Activated T-helper 1 cell treated with anti-CD3 and anti-CD28 coated beads, Interleukin-2, amount 50 U/mL, for 16 hours (primary cell): ENCODE measurements at places on chromosomes 2 and 18.
A peak's percentile ranks its signal among the peaks of the same experiment; 100 is the strongest.

DNA sequence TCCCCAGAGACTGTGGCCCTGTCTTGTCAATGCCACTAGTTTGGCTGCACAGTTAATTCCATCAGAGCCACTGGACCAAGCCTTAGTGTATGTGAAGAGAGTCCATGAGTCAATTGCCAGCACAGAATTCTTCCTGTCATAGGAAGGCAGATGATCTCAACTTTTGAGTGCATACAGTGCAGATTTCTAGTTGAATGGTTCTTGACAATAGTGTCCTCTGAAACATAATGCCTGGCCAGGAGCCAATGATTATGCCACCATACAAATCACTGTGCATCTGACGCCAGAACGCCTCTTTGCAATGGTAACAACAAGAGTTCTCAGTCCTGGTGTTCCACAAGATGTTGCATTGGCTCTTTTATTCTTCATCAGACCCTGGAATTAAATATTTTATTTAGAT is 7.1 kb downstream of the NEUROD1 start:
- DNase-seq: no peak

GRCh38 chr2:106284255-106284654 is 90.2 kb upstream of the UXS1 start:
- DNase-seq: no peak

- no peak for DNase-seq
Observed at GRCh38 chr2:155377266-155377680, 678.8 kb downstream of the KCNJ3 start.

DNA sequence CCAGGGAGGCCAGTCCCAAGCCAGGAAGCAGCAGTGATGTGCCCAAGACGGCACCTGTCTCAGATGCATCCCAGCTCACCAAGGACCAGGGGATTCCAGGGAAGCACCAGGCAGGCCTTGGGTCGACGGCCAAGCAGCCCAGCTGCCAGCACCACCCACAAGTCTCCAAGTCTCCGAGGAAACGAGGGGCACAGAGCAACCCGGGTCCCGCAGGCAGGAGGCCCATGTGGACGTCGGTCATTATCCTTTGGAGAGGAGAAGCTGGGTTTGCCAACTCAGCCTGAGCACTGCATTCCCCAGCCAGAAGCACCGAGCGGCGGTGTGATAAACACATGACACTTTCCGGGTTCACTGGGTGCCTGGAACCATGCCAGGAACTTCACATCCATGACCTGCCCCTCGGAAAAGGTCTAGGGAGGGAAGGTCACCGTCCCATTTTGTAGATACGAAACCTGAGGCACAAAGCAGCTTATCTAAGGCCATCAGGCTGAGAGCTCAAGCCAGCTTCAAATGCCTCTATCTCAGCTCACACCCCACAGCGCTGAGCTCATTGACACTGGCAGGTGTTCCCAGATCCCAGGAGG is 104.5 kb downstream of the ZNF516 start:
- no peak for DNase-seq

- DNase-seq: no peak
Observed at GRCh38 chr2:38905251-38905650, 15.6 kb downstream of the ARHGEF33 start.

GRCh38 chr2:66889632-66889882 is 454.6 kb downstream of the MEIS1 start:
- no peak for DNase-seq

- no peak for DNase-seq
Observed at GRCh38 chr2:105640246-105640645, 104.5 kb upstream of the NCK2 start.

- DNase-seq: no peak
Observed at GRCh38 chr18:44918142-44918476, 237.4 kb downstream of the SETBP1 start.

DNA sequence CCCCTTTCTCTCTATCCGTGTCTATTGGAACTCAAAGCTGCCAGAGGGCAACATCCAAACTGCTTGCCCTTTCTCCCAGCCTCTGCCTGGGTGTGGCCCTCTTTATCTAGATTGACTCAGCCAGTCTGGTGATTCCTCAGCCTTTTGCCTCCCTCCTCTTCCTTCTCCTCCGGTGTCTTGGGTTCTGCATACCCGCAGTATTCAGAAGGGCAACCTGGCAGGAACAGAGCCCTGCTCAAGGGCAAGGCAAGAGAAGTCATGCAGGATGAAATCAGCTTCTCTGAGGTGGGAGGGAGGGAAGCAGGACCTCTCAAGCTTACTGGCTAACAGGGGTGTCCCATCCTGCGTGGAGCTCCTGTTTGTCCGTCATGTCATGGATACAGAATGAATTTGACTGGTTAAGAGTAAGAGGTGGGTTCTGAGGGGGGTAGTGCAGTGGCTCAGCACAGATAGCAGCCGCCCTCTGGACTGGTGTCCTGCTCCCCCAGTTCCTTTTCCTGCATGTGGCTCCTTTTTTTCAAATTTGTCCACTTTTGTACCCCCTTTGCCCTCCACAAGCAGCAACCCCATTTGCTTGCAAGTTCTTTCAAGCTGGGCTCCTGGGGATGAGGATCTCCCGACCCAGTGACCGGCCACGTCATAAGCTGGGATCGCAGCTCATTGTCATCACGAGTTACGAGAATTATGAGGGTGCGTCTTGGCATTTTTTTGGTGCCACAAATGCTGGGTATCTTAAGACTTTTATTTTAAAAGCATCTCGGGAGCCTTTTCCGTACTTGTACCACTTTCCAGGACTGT is 154.1 kb downstream of the FHOD3 start:
- no peak for DNase-seq

GRCh38 chr18:3012136-3013023 is 564 bp downstream of the LPIN2 start:
- peak; percentile 50 for DNase-seq

DNA sequence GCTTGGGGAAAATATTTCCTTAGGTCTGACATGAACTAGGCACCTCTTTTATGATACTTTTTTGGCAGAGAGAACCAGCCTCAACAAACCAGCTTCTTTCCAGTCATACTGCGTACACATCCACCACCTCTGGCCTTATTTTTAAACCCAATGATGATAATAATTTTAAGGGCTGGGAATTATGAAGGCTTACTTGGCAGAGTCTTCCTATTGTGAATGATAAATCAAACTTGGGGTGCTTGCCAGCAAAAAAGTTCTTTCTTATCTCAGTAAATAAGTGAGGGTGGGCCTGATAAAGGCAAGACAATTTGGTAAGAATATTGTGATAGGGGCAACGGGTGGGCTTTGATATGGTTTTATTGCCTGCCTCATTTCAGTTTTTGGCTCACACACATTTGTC is 1230.2 kb upstream of the ZEB2 start:
- DNase-seq: no peak

- DNase-seq: no peak
Observed at GRCh38 chr2:126809340-126809739, 89.3 kb upstream of the TEX51 start.

GRCh38 chr2:160085662-160086061 is 23.2 kb upstream of the PLA2R1 start:
- no peak for DNase-seq

DNA sequence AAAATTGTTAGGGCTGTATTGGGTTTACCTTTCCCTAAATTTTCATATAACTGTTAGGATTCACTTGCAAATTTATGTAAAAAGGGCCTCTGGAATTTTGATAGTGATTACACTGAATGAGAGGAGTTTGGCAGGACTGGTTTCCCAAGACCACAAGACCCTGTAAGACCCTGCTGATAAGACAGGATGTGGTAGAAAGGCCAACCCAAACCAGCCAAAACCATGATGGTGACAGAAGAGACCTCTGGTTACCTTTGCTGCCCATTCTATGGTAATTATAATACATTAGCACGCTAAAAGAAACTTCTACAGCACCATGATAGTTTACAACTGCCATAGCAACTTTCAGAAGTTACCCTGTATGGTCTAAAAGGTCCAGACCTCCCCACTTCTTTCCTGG is 8.3 kb upstream of the CASP10 start:
- DNase-seq: no peak

GRCh38 chr2:161307676-161308075 is 549 bp upstream of the PSMD14 start:
- DNase-seq: no peak

DNA sequence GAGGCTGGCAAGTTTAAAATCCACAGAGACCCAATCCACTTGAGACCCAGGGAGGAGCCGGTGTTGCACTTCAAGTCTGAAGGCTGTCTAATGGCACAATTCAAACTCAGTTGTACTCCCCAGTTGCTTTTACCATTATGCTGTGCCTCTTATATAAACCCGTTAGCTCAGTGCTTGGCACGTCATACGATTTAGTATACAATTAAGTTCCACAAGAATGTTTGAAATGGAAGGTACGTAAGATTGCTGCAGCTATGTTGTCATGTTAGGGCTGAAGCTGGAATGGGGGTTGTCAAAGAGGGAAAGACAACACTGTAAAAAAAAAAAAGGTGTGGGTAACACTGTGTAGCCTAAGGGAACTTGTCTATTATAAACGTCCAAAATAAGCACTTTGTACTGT is 30.2 kb downstream of the LIMS1 start:
- DNase-seq: no peak

GRCh38 chr2:109685453-109685852 is 71.3 kb downstream of the SOWAHC start:
- no peak for DNase-seq

DNA sequence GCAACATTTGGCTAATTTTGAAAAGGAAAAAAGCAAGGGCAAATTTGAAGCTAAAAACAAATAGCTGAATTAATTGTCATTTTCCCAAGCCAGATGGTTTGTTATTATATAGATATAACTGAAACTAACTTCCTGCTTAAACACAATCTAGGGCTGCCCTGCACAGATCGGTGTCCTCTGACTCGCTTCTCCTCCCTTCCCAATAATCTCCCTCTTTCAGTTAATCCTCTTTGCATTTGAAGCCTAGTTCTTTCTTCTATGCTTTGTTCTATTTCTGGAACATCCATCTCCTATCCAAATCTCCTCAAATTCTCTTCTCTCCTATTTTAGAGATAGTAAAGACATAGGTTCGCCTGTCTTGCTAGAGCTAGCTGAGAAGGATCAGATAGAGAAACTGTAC is 328.1 kb downstream of the SLC8A1 start:
- DNase-seq: no peak

GRCh38 chr2:109208071-109208950 is 79.3 kb downstream of the SH3RF3 start:
- no peak for DNase-seq

- peak; percentile 100 for DNase-seq
Observed at GRCh38 chr2:219388121-219388906, 602 bp upstream of the DNPEP start.

GRCh38 chr2:151983221-151983620 is 115.6 kb downstream of the CACNB4 start:
- DNase-seq: no peak

DNA sequence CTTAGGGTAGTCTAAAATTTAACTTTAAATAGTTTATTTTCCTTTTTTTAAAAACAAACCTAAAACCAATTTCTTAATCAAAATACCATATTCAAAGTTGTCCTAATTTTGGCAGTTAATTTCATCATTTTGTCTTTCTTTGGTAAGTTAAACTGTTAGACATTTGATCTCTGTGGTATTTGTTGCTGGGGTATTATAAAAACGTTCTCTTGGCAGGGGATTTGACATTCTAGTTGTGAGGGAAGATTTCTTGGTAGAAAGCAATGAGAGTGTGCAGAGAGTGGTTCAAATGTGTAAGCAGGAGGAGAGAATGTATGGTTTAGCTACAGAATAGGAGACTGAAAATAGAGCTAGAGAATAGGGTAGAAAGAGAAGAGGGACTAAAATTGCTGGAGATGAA is 14.6 kb downstream of the GULP1 start:
- DNase-seq: no peak

DNA sequence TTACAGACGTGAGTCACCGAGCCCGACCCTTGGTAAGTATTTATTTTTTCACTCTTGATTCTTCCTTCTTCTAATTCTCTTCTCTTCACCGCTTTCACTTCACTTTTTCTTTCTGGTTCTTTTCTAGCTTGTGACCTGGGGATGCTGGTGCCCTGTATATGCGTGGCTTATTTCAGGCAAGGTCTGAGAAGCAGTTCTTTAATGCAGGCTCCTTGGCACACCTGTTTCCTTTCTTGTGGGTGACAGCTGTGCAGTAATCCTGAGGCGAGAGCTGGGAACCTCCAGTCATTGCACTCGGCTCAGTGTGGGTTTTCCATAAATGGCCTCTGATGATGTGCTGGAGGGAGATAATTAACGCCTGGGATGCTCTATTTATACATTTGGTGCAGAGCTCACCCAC is 193.8 kb downstream of the TSN start:
- no peak for DNase-seq

- DNase-seq: no peak
Observed at GRCh38 chr2:199607914-199608313, 150.2 kb upstream of the SATB2 start.

- DNase-seq: no peak
Observed at GRCh38 chr2:72003796-72004195, 143.9 kb downstream of the CYP26B1 start.

- no peak for DNase-seq
Observed at GRCh38 chr2:30684026-30684425, 123.2 kb downstream of the CAPN13 start.

DNA sequence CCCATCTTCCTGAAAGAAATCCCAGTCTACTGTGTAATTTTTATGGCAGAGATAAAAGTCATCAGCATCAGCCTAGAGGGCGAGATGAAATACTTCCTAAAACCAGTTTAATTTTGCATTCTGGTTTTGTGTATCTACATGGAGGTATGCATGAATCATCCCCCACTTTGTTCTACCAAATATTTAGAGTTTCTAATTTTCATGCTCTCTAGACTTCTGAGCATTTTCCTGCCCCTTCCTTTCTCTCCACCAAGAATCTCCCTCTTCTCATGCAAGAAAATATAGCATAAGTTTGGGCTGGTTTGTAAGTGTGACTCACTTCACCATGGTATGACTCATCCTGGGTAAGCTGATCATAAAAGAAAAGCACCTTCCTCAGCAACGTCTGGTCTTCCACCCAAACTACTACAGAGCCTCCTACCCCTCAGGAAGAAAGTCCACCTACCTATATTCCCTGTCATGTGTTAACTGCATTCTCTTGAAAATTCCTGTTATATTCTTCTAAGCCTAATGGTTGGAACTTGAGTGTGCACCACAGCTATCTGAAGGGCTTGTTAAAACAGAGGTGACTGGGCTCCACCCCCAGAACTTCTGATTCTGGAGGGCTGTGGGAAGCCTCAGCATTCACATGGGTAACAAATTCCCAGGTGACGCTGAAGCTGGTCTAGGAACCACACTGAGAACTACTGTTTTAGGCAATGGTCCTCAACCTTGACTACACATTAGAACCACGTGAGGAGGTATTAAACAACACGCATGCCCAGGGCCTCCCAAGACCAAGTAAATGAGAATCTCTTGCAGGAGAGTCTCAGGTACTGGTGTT is 37.4 kb upstream of the RAPGEF4 start:
- DNase-seq: no peak

DNA sequence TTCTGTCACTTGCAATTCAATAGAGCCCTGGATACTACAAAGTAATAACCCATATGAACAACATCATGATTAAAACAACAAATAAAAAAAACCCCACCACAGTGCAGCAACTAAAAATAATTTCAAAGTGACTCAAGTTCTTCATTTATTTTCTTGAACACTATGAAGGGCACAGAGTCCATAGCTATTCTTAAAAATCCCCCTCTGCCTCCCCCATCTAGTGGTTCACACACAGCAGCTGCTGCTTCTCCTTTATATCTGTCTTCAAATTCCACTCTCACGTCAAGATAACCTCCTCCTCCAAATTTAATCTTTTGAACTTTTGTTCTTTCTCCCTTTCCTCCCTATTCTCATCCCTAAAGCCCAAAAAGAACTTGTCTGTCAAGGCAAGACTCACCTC is 591.3 kb downstream of the ZEB2 start:
- DNase-seq: no peak
